ENCODE measurements at places on chromosomes 11 and 22.

- no peak for DNase-seq
These were observed 33.3 kb downstream of the PRDM11 start for GRCh38 chr11:45179686-45180178.

GRCh38 chr11:132683602-132684001 is 848.7 kb downstream of the OPCML start:
- no peak for DNase-seq

DNA sequence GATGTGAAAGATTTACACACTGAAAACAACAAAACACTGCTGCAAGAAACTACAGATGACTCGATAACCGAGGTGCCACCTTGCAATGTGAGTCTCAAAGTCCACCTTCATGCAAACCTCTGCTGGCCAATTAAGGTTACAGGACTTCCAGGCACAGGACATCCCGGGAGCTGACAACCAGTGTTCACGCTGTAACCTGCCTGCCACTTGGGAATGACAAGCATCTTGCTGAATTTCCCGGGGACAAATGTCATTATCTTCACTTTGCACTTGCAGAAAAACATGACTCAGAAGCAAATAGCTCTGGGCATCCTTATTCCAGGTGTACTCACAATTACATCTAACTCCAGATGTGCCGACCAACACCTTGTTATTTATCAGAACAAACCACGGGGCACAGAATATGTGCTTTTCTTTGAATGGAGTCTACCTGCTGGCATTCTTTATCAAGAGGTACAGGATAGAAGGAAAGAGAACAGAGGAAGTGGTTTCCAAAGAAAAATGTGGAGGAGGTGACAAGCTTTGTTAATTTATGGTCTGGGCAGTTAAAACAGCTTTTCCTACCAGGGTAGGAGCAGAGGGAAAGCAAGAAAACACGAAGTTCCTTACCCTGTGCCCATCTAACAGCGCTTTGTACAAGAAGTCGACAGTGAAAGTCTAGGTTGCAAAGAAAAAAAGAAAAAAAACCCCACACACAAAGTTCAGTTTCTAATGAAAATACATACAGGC is 72.3 kb downstream of the SHANK2 start:
- no peak for DNase-seq

- no peak for DNase-seq
These were observed 212.0 kb upstream of the CHORDC1 start for GRCh38 chr11:90434858-90435257.

DNA sequence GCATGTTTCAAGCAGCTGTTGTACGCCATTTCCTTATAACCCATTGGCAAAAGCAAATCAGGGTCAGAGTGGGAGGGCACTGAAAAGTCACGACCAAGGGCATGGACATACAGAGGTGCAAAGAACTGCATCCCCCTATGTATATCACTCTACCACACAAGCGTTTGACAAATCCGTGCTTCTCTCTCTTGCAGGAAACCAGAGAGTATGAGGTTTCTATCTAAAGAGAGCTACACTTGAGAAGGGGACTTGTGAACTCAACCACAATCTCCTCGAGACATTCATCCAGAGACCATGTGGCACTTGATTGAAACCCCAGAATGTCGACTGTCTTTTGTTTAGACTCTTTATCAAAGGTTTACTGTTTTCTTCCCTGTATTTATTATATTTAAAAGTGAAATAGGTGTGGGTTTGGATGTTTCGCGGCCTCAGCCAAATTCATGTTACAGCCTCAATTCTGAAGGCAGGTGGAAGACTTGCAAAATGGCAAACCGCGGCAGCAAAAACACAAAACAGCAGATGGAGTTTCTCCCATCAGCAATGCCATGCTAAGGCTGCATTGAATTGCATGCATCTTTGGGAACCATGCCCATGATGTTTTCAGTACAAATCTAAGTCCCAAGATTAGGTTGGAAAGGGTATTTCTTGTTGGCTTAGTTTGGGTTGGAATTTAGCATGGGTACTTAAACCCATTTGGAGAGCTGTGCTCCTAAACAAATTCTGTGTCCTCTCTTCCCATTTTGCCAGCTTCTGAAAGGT is 48.8 kb upstream of the ASPHD2 start:
- DNase-seq: no peak

GRCh38 chr11:1863352-1864216 is 10.7 kb downstream of the LSP1 start:
- no peak for DNase-seq

- DNase-seq: no peak
These were observed 44.1 kb upstream of the FIBIN start for GRCh38 chr11:26949846-26950245.

- no peak for DNase-seq
These were observed 23.6 kb downstream of the TOLLIP start for GRCh38 chr11:1285876-1286275.

GRCh38 chr11:101453682-101454081 is 130.1 kb downstream of the TRPC6 start:
- DNase-seq: no peak

- DNase-seq: no peak
These were observed 1.9 kb downstream of the RPLP2 start for GRCh38 chr11:811446-812245.
